ENCODE measurements at places on chromosomes 12 and 14. TPM values are rescaled to one million over a fixed set of nuclear protein-coding genes. Genes with fewer than 3 reads are reported as not detected.

GCH1 gene
- polyA plus RNA-seq = 2.5 TPM

AQP2 gene
- not detected for polyA plus RNA-seq

PTHLH gene
- polyA plus RNA-seq = 0.20 TPM

CDKN3 gene
- 19.6 TPM for polyA plus RNA-seq

Data from cardiac muscle cell (in vitro differentiated cells and primary cell).